Hematopoietic multipotent progenitor cell treated with erythropoietin and hydrocortisone succinate and interleukin-3 and kit ligand, for 4 days (in vitro differentiated cells): ENCODE measurements at places on chromosomes 4 and X.

- no peak for DNase-seq
These were observed 578.9 kb upstream of the FAT1 start for GRCh38 chr4:187302457-187303150.

GRCh38 chr4:2891294-2891693, 47.6 kb downstream of the ADD1 start:
- no peak for DNase-seq

DNA sequence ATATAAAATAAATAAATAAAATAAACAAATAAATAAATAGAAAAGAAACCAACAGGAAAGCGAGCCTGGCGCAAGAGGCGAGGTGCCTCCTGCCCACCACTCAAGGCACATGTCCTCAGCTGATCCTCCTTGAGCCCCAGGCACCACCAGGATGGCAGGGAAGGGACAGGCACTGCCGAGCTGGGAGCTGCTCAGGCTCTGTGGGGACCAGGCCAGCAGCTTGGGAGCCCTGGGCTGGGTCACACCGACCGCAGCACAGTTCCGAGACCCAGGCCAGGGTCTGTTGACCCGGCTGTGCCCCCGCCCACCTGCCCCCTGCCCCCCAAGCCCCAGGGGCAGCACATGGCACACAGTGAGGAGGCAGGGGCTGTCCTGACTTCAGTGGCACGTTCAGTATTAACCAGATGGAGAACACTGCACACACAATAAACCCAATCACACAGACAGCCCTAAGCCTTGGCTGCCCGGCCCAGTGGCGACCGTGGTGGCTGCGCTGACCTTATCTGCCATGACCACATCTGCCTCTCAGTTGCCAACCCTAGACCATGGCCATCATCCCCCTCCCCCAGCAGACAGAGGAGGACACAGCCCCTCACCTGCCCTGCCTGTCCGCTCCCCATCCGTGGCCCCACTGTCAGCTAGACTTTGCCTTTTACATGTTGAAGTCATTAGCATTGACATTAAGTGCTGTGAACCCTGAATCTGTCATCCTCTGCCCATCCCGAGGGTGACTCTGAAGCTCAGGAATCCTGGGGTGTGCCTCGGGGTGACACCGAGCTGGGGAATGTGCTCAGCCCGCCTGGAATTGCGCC, 2.9 kb upstream of the TREX2 start:
- DNase-seq, result no peak

- no peak for DNase-seq
These were observed 27.0 kb downstream of the BLOC1S4 start for GRCh38 chr4:6742989-6743388.

- DNase-seq, result no peak
These were observed 1.6 kb downstream of the KCTD8 start for GRCh38 chr4:44446801-44447562.

DNA sequence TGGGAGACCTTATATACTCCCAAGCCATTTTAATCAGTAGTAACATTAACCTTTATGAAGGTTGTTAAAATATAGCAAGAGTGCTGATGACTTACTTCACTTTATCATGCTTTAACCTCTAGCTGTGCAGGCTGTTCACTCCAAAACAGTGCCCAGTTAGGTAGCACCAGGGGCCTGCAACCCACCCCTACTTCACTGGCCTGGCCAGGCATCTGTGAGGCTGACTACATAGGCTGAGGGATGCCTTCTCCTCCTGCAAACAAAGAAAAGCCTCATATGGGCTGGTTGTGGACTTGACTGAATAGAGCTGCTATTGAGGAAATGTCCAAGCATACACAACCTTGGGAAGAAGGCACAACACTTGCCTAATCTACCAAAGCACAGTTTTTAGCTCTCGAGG, 172.8 kb downstream of the SHROOM3 start:
- DNase-seq, result no peak

- peak; percentile 3 for DNase-seq
These were observed 505.4 kb upstream of the FAM241A start for GRCh38 chr4:111639876-111640275.

DNA sequence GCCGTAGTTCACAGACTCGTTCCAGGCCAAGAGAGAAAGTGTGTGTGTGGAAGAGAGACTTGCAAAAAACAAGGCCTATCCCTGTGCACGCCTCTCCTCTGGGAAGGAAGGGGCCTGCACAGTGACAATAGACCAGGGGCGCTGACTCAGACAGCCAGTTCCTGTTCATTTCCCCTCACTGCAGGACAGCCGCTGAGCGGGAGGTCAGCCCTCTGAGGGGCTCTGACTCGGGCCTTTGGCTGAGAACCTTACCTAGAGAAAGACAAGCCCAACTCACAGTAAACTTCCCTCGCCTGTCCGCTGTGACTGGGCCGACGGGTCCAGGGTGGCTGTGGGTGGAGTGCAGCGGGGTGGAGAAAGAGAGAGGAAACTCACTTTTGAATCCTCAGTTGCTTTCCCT, 52.1 kb downstream of the RTL5 start:
- DNase-seq, result no peak

- DNase-seq, result no peak
These were observed 163.1 kb upstream of the FAT1 start for GRCh38 chr4:186886759-186887158.

DNA sequence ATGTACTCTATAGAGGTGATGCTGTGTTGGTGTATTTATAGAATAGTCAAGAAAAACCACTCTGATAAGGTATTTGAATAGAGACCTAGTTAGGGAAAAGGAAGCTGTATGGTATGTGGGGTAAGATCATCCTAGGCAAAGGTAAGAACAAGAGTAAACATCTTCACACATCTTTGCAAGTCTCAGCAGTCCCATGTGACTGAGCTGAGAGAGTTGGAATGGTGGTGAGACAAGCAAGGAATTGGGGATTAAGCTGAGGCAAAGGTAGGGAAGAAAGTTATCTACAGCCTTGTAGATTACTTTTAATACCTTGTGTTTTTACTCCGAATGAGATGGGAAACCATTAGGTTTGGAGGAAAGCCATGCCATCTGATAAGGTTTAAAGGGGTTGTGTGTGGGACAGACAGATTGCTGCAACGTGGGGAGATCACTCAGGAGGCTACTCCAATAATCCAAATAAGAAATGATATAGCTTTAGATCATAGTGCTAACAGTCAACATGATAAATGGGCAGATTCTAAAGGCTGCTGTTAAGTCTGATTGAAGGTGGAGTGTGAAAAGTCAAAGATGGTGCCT, 31.7 kb upstream of the MANBA start:
- no peak for DNase-seq

DNA sequence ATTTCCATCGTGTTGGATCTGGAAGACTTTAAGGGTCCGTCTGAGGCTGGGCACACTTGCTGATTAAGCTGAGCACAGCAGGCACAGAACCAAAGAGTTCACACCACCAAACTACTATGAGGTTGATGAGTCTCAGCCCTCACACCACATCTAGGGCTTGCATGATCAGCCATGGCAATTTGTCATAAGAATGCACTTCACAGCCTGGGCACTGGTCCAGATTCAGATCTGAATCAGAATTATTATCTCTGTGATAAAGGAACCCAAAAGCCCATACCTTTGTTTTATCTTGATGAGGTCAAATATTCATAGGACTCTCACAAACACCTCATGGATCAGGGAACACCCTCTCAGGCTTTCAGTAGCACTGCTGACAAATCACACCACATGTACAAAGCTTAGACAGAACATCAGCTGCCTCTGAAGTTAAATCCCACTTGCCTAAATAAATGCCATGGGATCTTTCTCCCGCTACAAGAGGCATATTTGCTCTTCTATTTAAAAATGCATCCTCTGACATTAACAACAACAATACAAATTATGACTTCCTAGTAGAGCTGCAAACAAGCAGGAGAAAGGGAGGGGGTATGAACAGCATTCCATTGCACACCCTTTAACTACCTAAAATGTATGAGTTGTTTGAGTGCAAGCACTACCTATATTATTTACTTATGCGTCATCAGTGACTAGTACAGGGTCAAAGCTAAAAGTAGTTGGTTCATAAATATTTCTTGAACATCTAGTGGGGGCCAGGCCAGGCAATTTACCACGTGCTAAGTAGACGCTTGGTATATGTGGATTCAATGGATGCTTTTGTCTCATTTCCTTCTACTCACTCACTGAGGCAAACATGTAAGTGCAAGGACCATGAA, 186.3 kb upstream of the FGF13 start:
- no peak for DNase-seq

DNA sequence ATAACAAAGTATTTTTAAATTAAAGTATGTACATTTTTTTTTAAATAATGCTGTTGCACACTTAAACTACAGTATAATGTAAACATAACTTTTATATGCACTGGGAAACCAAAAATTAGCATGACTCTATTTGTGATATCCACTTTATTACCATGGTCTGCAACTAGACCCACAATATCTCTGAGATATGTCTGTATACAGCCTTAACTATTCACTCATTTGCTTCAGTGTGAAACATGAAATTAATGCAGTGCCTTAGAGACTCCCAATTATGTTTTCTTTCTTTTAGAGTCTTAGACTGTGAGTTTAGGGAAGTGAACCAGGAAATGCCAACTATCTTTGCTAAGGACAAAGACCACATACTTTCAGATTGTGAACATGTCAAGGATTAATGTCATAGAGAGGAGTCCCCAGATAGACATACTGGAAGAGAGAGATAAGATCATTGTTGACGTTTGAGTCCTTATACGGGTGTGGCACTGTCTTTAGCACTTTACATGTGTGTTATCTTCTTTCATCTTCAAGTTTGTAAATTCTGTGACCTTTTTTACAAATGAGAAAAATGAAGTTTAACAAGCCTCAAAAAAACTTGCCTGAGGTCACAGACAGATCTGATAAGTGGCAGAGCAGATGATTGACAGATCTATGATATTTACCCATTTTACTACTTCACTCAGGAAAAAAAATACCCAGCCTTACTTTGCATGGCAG, 23.2 kb downstream of the CXorf58 start:
- peak; percentile 52 for DNase-seq

DNA sequence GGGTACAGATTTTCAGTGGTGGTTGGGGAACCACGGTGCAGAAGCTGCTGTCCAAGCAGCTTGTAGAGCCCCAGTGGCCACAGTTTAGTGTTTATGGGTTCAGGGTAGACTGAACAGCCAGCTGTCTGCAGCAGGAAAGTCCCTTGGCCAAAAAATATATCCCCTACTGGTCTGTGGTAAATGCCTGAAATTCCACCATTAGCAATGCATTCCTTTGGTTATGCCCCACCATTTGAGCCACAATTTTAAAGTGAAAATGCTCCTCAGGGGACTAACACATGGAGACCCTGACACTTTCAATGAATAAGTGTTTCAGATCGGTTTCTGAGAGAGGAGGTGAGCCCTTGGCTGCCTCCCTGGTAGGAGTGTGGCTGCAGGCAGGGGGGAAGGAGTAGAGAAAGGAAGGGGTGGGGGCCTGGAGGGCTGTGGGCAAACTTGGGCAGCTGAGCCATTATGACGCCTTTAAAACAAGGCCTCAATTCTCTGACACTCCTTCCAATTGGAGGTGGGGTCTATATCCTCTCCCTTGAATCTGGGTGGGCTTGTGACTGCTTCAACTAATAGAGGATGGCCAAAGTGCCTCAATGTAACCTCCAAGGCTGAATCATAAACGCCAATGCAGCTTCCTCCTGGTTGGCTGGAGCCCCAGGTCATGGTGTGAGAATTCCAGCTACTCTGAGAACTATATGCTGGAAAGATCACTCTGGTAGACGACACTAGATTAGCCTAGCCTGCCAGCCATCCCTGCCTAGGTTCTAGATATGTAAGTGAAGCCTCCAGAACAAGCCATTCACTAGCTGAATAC, 75.8 kb upstream of the ATP6AP2 start:
- DNase-seq, result no peak

DNA sequence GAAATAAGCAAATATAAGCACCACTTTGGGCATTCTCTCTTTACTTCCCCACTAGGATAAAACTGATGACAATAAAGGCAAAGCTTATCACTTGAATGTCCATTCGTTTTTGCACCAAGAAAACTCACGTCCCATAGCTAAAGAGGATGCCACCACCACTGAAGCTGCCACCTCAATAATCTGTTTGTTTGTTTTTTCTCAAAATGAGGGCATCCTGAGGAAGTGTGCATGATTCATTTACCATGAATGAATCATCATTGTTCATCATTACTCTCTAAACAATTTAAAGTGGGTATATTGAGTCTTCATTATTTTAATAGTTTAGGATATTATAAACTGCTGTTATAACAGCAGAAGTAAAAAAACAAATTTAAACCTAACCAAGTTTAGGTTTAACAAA, 168.2 kb downstream of the DCTD start:
- DNase-seq, result no peak

GRCh38 chrX:8404471-8404870, 60.2 kb upstream of the VCX3B start:
- no peak for DNase-seq

DNA sequence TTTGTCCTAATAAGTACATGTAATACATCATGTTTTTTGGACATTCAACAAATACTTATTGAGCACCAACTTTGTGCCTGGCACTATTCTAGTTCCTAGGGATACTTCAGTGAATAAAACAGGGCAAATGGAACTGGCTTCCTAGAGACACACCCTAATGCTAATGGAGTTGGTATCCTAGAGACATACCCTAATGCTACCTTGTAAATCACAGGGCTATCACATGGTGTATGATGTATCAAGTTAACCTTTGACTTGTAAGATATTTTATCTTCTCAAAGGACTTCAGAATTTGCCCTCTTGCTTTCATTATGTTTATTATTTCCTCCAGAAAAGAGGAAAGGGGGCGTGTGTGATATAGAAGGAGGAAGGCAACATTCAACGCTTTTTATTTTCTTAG, 10.1 kb downstream of the GK start:
- DNase-seq, result no peak

DNA sequence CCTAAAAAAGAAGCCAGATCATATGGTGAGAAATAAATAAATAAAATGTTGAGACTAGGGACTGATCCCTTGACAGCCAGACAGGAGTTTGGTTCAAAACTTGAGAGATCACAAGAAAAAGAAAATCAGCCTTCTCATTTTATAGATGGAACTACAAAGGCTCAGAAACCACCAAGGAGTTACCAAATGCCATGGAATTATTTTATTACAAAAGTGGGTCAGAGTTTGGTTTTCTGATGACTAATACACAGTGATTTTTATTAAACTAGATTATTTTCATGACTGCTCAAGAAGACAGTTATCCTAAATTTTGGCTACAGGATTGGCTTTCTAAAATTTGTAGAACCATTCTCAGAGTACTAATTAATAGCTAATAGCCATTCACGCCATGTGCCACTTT, 6.2 kb downstream of the CXCL1 start:
- DNase-seq, result no peak

- DNase-seq, result peak; percentile 17
These were observed 427 bp downstream of the ZNF182 start for GRCh38 chrX:48003367-48003757.

GRCh38 chr4:1801286-1801958, 8.3 kb downstream of the FGFR3 start:
- DNase-seq, result no peak

DNA sequence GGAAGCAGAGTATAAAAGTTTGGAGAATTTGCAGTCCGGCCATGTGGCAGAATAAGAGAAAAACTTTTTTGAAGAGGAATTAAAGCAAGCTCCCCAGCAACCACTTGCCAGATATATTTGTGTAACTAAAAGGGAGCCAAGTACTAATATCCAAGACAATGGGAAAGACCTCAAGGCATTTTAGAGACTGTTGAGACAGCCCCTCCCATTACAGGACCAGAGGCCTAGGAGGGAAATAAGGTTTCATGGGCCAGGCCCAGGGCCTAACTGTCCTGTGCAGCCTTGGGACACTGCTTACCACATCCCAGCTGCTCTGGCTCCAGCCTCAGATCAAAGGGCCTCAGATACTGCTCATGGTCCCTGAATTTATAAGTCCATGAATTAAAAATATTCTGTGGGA, 659.4 kb downstream of the PCDH19 start:
- DNase-seq, result no peak
